ENCODE measurements at places on chromosomes 4 and X.

DNA sequence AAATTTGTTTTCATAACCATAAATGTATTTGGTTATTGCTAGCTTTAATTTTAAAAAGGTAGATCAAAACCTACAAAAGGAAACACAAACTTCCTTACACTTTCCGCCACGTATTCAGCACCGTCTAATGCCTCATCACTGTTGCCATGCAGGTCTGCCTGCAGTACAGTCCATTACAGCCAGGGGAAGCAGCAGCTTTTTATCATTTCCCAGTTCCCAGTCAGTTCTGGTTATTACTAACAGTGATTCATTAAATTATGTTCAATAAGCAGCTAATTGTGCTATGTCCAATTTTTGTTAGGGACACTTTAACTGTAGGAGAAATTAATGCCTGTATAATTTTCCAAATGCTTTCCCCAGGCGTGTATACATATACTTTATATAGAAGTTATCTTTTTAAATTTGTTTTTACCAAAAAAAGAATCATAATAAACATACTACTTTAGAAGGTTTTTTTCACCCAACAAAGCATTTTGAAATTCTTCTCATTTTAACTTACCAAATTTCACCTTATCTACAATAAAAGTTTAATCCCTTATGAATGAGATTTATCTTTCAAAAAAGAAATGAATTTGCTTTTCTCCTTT is 93.3 kb downstream of the ANXA3 start:
- DNase-seq = peak; percentile 4

DNA sequence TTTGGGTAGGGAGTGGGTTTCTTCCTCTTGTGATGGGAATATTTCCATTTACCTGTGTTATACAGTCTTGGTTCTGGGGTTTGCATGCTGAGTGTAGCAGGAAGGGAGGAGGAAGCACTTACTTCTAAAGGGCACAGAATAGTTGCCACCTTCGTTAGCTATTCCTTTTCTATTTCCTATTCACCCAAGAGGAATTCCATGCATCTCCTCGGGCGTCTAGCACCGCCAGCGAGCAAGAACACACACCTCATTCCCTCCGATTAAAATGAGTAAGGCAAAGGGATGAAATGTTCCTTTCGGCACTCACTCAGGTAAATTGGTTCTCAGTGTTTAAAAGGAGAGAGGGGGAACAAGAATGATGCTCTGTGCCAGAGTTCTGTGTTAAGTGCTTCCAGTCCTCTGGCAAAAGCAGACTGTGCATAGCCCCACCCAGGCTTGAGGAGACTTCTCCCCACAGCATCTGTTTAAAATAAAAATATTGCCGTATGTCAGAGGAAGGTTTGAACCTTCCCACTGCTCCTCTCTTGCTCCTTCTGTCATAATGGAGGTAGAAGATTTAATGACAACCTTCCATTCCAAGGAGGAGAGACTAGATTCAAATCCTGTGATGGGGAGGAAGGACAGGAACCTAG is 351.4 kb downstream of the PTTG2 start:
- no peak for DNase-seq

DNA sequence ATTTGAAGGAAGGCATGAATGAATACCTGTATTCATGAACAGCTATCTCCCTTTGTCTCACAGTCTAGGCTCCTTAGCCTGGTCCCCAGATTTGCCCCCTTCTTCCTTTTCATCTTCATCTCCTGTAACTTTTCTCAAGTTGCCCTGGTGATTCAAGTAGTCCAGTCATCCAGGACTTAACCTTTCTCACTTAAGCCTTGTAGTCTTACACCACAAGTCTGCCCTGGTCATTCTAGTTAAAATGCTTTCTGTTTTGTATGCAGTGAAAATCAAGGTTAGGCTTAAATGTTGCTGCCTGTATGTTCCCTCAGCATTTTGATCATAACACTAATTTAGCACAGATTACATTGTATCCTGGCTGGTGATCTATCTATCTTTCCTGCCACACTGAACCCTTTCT is 58.5 kb upstream of the SLC7A11 start:
- DNase-seq = no peak

DNA sequence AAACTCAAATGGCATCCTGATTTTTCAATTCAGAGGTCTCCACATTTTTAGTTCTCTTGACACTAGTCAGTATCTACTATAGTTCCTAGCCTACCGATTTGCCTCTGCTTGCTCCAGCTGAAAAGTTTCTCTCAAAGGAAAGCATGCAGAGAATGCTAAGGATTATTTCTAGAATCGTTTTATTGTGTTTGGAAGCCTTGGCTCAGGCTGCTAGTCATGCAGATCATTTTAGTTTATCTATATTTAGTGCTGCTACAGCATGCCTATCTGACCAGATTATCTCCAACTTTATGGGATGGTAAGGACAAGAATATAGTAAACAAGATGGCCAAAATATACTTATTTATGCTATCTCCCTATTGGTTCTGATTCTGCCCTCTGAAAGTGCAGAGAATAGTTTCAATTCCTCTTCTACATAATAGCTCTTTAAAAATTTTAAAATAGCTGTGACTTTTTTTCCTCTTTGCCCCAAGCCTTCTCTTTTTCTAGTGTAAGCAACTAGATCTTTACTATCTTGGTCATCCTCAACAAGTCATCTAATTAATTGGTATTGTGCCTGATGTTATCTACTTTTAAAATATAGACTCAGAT is 15.7 kb upstream of the DRP2 start:
- DNase-seq = no peak

GRCh38 chr4:2768124-2768523 is 12.0 kb upstream of the TNIP2 start:
- no peak for DNase-seq

- DNase-seq = no peak
Measured at GRCh38 chr4:108175966-108176365, 7.2 kb upstream of the LEF1 start.

DNA sequence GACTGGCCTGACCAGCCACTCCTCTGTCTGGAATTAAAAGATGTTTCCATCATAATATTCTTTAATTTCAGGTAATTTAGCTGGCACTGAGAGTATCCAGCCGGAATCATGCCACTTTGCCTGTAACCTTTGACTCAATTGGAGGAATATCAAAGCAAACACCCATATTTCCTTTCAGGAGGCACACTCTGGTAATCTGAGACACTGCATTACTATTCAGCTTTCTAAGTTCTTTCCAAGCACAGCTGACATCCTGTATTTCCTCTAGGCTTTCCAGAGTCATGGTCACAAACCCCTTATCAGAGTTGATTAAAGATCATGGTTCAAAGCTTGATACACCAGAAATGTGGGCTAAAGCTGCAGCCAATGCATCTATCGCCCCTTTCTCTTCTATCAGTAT is 29.3 kb downstream of the INTS12 start:
- DNase-seq = no peak

DNA sequence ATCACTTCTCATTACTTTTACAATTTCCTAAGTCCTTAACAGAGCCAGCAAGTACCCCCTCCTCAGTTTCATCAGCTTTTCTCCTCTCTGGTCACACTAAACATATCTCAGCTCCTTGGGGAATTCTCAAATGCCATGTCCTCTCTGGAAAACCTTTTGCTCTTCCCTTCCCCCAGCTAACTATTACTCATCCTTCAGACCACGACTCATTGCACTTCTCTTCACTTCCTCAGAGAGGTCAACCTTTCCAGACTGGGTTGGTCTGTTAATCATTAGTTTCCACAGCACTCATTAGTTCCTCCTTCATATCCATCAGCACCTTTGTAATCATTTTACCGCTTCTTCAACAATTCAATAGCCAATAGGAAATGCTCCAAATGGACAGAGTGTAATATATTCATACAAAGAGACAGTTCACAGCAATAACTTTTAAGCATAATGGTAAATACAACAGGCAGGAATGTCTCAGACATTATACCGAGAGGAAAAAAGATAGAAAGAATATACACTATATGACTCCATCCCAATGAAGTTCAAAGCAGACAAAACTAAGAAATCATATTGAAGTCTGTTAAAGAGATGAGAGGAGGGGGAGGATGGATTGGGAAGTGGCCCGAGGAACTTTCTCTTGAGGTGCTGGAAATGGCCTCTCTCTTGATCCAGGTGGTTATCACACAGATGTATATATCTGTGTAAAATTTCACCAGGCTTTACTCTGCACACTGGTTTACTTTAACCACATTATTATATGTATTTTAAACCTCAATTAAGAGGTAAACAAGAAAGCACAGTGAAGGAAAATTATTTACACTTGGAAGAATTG is 39.6 kb downstream of the DDX60L start:
- no peak for DNase-seq

GRCh38 chr4:82560853-82561785 is 669 bp downstream of the TMEM150C start:
- no peak for DNase-seq

- DNase-seq = no peak
Measured at GRCh38 chrX:46665232-46666152, 91.9 kb downstream of the CHST7 start.

DNA sequence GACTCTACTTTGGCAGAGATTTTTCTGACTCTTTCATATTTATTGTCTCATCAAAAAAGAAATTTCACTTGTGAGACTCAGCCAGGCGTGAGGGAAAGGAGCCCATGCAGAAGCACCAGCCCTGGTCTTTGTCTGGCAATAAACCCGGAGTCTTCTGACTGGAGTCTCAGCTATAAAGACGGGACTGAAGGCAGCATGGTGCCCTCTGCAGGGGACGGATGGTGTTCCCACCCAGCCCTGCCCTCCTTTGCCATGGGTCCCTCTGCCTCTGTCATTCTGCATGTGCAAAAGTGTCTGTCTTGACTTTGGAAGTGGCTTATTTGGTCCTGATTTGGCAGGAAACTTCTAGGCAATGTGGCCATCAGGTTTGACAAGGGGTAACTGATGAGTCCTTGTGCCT is 14.2 kb downstream of the ZNF185 start:
- DNase-seq = no peak

- no peak for DNase-seq
Measured at GRCh38 chr4:152677117-152677516, 2.7 kb downstream of the TMEM154 start.

DNA sequence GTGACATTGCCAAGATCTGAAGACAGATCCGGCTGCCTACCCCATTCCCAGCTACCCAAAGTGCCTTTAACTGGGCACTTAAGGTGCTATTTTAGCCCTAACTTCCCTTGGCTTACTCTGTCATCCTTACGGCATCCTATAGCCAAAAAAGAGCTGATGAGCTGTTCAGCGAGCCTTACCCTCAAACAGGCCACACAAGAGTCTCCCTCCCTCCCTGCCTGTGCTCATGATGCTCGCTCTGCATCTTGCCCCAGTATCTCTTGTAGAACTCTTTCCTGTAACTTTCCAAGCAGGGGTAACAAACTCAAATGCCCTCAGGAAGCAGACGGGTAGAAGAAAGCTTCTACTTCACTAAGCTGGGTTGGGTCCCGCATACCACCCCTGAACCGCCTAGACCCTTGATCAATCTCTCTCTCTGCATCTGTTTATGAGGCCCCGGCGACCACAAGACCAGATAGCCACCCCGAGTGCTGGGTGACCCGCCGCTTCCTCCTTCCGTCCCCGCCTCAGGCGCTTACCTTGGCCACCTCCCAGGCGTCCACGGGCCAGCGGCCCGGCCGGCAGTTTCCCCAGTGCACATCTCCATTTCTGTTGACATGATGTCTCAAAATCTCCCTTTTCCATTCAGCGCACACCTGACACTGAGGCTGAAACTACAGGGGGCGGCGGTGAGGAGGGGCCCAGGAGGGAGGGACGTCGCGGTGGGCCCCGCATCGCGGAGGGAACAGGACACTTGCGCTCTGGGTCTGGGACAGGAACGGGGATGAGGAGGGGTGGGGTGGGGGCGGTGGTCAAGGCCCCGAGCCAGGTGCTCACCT is 663 bp downstream of the CXorf38 start:
- no peak for DNase-seq

DNA sequence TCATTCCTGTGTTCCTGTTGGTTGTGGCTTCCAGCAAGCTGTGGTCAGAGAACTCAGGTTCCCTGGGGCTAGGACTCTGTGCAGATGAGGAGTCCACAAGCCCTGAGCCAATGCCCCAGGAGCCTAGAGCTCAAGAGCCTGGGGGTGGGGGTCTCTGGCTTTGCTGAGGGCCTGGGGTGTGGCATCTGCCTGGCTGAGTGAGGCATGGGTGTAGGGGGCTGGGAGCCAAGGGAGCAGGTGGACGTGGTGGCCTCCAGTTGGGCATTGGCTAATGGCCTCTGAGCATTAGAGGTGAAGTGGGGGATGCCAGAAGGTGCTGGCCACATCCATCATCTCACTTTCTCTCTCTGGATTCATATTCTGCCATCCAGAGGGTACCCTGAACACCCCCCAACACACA is 5.3 kb upstream of the MAMLD1 start:
- DNase-seq = no peak

DNA sequence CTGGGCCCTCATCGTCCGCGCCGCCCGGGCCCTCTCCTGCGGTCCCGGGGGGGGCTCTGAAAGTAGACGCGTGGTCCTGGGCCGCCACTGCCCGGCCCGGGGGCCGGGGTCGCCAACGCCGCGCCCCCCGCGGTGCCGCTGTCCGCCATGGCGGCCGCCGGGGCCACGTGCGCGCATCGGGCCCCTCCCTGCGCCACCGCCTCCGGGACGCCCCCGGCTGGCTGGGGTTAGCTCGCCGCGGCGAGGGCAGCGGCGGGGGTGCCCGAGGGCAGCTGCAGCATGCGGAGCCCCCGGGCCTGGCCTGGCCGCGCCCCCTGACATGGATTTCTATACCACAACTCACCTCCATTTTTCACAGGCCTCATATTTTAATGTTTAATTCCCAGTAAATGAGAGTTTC is 61.8 kb downstream of the ELF2 start:
- no peak for DNase-seq

GRCh38 chr4:98937986-98938720 is 9.2 kb upstream of the EIF4E start:
- no peak for DNase-seq

DNA sequence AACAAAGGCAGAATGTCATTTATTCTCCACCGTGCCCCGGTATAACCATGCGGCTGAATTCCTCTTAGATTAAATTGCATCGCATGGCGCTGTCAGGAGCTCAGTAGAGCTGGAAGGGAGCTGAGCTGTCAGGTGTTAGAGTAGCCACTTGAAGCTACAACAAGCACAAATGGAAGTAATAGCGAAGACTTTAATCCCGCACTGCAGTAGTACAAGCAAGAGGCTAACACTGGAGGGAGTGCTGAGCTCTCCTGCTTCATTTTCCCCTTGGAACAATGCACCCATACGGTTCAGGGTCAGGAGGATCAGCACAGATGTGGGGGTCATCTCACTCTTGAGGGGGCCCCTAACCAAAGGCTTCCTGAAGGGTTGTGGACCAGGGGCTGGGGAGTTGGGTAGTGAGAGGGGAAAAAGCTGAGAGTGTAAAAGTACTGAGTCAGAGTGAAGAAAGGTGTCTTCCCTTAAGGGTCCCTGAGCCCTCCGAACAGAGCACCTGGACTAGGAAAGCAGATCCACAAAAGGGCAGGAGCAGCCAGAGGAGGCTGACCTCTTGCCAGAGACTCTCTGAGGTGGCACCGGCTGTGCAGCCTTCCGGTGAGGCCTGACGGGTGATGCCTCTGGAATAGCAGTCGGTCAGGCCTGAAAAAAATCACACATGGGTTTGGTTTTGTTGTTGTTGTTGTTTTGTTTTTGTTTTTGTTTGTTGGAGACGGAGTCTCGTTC is 36.0 kb upstream of the CBR4 start:
- DNase-seq = no peak

- no peak for DNase-seq
Measured at GRCh38 chrX:150455215-150455608, 92.1 kb downstream of the MAMLD1 start.
